ENCODE measurements at places on chromosomes 11 and 22.

DNA sequence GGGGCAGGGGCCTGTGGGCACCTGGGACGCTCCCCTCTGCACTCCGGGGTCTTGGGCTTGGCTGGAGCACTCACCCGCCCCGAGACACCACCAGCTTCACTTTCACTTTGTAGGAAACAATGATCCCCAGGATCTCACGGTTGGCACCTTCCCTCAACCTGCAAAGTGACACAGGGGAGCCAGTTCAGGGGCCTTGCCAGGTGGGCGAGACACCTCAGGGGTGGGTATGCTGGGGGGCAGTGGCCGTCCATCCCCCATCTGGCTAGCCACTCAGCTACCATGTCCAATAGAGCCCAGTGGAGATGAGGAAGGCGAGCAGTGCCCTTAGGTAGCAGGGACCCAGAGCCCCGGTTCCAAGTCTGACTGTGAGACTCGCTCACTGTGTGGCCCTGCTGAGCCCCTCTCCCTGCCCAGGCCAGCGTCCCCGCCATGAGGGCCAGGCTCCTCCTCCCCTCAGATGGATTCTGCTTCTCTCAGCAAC lies 32.3 kb downstream of the TPBGL start:
- no peak for DNase-seq

GRCh38 chr11:27934830-27935145 lies 173.2 kb downstream of the KIF18A start:
- no peak for DNase-seq

- no peak for DNase-seq
Measured at GRCh38 chr11:105829084-105829483, 193.0 kb downstream of the MSANTD4 start.

DNA sequence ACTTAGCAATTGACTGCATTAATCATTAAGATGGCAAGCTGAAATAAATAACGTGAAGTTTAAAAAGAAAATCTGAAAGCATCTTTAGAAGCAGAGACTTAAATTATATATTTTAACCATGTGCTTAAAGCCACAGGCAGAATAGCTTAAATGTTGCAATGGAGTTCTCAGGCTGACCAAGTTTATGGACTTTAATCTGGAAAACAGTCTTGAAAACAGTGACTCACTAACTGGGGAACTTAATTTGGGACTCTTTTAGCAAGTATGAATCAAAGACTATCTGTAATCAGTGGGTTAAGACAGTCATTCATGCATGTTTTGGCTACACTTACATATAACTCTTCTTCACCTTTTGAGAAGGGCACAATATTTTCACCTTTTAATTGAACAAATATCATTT lies 12.6 kb upstream of the GLYATL1 start:
- DNase-seq: no peak

DNA sequence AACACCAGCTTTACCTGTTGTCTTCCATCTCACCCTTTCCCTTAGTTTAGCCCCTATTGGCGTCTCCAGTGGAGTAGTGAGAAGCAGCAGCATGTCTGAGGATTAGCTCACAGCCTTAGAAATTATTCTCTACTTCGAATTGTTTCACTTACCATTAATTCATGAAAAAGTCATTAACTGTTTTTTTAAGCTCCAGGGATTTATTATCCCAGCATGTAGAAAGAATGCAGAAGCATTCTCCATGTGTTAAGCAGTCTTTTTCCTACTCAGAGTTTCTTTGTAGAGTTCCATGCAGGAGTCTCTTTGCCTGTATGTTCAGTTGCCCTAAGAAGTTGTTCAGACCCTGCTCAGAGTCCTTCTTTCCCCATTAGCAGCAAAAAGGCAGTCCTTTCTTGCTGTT lies 137.9 kb upstream of the RASSF10 start:
- no peak for DNase-seq

- no peak for DNase-seq
Measured at GRCh38 chr22:39236321-39237317, 8.2 kb downstream of the PDGFB start.

DNA sequence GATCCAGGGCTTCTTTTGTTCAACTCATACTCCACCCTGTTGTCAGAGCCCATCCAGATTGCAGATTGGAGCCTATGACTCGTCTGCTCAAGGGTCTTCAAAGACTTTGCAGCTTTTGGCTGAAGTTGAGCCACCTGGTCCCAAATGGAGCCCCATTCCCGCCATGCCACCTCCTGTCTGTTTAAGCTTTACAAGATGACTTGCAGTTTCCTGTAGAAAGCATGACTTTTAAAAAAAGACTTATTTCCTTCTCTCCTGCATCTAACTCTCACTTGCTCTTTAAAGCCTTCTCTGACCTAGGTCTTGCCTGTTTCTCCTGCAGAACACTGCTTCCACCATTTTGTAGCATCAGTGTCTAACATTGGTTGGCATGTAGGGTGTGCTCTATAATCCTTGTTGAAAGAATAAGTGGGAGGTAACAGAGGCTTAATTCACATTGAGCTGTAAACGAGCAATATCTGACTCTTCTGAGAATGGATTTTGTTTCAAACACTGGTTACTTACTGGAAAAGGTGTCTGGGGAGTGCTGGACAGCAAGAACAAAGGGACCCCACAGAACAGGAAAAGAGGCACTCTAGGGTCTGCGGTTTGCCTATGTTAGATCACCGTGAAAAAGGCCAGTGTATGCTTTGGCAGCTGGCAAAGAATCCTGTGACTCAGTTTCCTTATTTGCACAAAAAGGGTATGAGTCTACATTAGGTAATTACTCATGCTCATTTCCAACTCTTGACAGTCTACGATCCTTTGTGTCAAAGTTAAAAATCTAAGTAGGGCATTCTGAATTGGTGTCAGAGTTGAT lies 30.3 kb downstream of the NF2 start:
- DNase-seq: no peak

DNA sequence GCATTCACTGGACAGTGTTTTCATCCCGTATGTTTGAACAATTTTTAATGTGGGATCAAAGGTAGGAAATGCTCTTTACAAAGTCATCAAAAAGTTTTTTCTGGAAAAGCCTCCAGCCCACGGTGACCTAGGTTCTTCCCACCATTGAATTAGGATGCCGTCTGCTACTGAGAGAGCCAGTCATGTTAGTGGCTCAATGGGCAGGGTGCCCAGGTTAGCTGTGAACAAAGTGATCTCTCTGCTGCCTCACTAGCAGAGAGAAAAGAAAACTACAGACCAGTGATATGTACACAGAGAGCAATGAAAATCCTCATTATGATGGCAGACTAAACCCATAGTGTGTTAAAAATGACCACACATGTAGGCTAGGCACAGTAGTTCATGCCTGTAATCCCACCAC lies 32.4 kb downstream of the KCNQ1 start:
- DNase-seq: no peak

Data from NCI-H1048 (cell line).